Cardiac fibroblast (primary cell): ENCODE measurements at places on chromosomes 5 and 9.
A peak's percentile ranks its signal among the peaks of the same experiment; 100 is the strongest.

DNA sequence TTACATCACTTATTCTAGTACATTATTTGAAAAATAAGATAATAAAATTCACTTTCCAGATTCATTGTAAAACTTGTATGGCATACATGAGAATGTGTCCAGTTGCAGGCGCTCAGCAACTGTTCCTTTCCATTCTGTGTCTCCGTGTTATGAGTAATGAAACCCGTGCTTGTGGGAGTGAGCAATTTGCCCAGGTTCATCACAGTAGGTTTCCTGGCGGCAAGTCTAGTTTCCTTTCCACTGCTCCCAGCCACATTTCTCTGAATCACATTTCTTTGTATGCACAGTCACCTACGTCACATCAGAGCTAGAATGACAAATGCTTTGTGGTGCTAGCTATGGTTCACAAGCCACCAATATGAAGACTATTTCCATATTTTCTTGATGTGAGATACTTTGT is 39.9 kb downstream of the MOCS2 start:
- DNase-seq: peak; percentile 93

GRCh38 chr5:137122558-137122957 is 376.6 kb downstream of the SPOCK1 start:
- no peak for DNase-seq

DNA sequence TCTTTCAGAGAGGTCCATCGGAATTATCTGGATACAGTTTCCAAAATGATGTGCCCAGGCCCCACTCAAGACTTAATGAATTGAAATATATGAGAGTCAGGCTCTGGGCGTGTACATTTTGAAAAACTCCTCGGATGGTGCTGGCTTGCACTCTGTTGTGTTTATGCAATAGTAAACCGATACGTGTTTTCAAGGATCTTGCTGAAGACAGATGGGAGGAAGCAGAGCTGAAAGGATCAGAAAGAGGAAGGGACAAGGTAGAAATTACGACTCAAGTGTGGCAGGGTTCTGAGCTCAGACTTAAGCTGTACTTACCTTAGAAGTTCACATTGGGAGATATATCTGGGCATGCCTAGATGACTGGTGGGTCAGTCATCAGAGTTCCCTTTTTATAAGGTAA is 13.7 kb upstream of the STOM start:
- no peak for DNase-seq

DNA sequence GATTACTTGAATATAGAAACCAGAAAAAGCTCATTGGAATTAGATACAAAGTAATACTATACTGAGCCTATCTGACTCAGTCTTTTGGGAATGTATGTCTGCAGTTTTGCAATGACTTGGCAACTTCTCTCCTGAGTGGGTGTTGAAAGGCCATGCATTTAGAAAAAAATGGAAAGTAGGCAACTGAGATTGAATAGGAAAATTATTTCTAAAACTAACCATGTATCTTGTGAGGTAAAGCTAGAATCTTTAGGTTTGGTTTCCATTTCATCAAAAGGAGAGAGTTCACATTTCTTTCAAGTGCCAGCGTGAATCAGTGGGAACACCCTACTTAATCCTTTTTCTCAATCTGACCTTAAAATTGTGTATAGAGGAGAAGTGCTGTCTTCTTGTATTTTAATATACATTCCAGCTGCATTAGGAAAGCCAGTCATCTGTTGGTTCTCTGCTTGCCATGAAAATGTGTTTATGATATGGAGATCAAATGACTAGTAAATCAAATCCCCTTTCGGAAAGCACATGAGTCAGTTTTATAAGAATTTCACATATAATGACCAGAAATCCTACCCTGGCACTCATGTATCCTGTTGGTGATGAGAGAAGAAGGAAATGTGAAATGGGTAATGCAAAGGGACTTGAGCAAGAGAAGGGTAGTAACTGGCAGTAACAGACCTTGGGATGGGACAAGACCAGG is 30.4 kb downstream of the NFX1 start:
- peak; percentile 94 for DNase-seq

GRCh38 chr5:157384971-157385709 is 74.9 kb upstream of the NIPAL4 start:
- DNase-seq: peak; percentile 98
